CD4-positive, alpha-beta T cell treated with Interleukin-15 for 1 hour (primary cell): ENCODE measurements at places on chromosomes 7 and 10.

DNA sequence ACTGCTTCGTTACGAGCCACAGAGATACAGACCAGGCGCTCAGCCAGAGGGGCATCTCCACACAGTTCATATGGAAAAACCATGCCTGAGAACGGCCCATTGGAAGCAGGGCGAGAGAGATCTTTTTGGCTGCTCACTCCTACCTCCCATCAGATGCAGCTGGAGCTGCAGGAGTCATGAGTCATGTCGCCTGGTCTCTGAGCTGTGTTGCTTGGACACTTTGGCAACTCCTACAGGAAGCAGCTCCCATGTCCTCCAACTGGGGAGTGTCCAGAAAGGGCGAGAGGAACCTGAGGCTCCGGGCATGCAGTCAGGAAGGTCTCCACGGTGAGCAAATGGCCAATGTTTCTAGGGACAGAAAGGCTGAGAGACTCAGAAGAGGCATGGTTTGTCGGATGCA is 24.9 kb downstream of the INSIG1 start:
- DNase-seq = no peak

GRCh38 chr7:94294471-94295131 is 100.1 kb upstream of the COL1A2 start:
- no peak for DNase-seq

GRCh38 chr10:60186315-60187071 is 203.2 kb downstream of the ANK3 start:
- no peak for DNase-seq

DNA sequence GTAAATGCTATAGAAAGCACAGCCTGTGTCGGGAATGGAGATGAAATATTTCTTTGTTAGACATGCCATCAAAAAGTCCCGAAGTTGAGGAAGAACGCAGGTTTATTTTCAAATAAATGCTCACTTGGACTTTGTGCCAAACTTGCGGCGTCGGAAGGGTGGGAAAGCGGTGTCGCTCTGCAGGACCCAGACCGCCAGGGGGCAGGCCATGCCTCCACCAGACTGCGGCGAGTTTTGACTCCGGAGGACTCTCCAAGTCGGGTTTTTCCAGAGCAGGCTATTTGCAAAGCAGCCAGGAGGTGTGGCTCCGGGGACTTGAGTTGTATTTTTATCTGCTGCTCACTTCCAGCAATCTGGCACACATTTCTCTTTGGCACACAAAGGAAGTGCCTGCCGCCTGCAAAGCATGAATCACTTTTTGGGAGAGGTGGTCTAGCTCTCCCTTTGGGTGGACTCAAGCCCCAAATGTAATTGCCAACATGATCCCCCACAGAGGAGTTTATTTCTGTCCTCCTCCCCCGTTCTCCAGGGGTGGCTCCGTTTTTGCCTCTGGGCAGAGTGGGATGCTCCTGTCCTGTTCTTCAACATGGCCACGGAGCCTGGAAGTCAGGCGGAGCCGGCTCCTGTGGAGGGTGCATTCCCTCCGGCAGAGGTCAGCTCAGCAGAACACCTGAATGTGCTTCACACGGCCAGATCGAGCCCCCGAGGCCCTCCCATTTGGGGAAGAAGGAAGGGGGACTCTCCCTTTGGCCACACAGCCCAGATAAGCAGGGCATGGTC is 82.3 kb upstream of the GPR26 start:
- no peak for DNase-seq

DNA sequence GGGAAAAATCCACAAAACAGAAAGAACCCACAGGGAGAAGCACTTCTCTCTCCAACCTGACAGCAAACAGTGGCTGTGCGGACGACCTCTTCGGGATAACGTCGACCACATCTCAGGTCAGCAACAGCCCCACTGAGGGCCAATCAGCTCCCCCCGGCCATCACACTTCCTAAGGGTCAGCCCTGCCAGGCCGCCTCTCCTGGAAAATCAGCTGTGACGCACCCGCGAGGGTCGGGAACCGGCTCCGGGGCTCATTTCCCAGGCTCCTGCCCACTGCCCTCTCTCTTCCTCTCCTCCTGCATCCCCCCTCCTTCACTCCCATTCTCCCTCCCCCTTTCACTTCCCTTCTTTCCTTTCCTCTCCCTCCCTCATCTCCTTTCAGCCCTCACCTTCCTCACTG is 118.3 kb downstream of the DIP2C start:
- DNase-seq = no peak

DNA sequence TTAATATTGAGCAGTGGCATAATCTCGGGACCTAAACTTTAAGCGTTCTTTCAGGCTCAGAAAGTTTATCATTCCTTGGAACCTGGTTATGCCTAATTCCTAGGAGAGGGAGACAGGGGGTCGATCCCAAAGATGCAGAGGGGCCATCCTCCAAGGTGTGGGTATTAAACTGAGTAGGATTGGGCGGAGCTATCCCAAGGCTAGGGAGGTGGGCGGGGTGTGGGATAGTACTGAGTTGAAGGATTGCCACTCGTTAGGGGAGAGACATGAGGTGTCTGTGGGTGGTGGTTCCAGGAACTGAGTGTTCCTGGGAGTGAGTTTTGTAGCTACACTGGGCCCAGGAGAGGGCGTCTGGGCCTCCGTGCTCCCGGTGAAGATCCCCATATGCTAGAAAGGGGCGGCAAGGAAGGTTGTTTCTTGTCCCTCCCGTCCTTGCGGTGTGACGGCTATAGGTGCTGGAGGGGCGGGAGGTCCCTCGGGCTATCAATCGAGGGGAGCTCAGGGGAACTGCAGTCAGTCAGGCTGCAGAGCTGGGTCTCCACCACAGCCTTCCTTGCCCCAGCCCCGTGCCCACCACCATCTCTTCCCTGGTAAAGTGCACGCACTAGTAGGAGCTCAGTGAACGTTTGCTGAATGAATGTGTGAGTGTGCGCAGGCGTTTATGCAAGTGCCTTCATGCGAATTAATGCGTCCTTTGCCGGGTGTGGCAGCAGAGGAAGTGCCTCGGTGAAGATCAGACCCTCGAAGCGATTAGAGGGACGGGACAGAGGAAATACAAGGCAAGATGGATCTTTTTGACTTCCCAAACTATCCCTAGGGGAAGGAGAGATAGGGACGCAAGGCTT is 3.0 kb upstream of the HMX2 start:
- DNase-seq = no peak

DNA sequence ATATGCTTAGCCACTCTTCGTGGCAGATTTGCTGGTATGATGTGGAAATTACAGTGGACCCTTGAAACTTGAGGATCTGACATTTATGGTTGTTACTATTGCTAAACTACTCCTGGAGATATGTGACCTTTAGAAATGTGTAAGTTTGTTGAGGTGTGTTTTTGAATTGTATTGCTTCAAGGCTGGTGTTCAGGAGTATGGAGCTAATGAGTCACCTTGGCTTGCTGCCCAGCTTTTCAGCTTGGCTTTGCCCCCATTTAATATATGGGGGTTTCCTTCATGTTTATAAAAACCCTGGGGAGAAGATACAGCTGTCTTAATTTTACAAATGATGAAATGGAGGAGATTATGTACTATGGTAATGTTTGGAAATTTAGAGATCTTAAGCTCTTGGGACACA is 11.6 kb downstream of the HBP1 start:
- no peak for DNase-seq

DNA sequence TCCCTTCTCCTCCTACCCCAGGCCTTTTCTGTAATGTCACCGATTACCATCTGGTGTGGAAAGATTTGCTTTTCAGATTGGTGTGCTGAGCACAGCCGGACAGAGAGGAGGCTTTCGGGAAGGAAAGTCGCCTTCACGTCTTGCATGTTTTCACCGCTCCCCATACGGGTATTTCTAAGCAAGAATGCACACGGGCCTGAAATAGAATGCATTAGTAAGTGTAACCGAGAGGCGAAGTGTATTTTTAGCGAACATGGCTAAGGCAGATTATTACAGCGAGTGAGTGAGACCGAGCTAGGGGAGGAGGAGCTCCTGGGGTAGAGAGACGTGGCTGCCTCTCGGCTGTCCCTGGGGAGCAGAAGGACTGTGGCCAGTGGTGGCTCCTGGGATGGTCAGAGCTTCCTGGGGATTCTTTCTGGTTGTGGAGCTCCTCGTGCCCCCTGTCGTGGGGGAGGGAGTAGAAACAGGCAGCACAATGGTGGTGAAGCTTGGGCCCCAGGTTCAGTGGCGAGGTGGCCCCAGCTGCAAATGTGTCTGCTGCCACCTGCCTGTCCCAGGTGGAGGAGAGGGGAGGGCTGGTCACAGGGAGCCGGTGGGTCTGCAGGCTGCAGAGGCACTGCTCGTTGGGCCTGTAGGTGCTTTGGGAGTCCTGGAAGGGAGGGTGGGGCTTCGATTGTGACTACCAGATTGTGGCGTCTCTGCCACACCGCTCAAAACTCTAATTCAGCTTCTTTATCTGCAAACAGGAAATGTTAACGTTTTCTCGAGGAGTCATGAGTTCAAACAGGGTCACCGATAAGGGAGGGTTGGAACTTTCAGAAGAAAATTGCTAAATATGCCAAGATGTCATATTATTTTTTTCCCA is 135.8 kb downstream of the CAMK1D start:
- DNase-seq = peak; percentile 30

- peak; percentile 16 for DNase-seq
Observed at GRCh38 chr10:5545778-5546710, 21.3 kb downstream of the CALML3 start.

- DNase-seq = no peak
Observed at GRCh38 chr7:112699725-112700513, 90.3 kb downstream of the TMEM168 start.

- DNase-seq = no peak
Observed at GRCh38 chr10:114303556-114303955, 64.5 kb downstream of the VWA2 start.

GRCh38 chr10:2933071-2933470 is 134.3 kb upstream of the PFKP start:
- no peak for DNase-seq

DNA sequence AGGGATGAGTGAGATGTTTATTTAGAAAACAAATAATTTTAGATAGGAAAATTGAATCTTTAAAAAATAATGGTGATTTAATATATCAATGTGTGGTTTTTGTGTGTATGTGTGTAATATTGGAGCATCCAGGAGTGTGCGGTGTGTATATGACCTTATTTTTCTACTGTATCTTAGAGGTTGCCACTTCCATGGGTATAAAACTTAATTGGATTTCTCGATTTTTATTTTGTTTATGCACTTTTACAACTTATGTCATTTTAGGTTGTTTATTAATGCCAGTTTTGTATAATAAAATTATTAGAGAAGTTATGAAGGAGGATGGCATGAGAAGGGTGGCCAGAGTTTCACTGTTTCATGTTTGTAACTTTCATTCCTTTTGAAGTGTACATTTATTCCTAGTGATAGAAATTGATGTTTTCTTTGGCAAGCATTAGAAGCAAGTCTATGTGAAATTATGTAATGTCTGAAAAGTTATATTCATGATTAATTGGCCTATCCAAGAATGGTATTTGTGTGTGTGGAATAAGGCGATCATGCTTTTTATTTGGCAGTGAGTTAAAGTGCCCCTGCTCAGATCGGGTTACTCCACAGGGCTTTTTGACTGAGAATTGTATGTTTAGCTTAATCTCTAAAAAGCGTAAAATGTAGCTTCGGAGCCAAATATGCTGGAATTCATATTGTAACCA is 110.3 kb downstream of the KAT6B start:
- no peak for DNase-seq

- no peak for DNase-seq
Observed at GRCh38 chr7:151339651-151340382, 1.8 kb upstream of the NUB1 start.

- no peak for DNase-seq
Observed at GRCh38 chr7:44308596-44309270, 16.7 kb downstream of the CAMK2B start.

DNA sequence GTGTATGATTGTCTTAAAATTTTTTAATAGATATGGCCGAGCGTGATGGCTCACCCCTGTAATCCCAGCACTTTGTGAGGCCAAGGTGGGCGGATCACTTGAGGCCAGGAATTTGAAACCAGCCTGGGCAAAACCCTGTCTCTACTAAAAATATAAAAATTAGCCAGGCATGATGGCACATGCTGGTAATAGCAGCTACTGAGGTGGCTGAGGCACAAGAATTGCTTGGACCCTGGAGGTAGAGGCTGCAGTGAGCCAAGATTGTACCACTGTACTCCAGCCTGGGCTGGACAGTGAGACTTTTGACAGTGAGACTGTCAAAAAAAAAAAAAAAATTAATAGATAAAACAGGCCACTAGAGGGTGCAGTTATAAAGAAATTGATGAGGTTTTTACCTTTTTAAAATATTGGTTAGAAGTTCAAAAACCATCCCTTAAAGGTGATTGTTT is 20.5 kb downstream of the NOM1 start:
- no peak for DNase-seq

DNA sequence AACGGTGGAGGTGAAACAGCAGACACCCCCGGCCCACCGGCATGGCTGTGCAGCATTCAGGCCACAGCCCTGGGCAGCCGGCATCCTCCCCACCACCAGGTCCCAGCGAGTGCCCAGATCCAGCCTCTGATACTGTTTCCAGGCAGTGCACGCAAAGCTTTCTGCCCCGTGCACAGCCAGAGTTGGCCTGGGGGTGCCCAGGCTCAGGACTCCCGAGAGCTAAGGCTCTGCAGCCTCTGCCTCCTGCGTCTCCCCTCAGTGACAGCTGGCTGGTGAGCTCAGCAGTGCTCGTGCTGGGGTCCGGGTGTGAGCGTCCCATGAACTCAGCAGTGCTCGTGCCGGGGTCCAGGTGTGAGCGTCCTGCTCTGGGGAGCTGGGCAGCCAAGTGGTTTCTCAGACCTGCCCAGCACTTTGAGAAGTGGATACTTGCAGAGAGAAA is 65.4 kb downstream of the CFAP46 start:
- DNase-seq = no peak

DNA sequence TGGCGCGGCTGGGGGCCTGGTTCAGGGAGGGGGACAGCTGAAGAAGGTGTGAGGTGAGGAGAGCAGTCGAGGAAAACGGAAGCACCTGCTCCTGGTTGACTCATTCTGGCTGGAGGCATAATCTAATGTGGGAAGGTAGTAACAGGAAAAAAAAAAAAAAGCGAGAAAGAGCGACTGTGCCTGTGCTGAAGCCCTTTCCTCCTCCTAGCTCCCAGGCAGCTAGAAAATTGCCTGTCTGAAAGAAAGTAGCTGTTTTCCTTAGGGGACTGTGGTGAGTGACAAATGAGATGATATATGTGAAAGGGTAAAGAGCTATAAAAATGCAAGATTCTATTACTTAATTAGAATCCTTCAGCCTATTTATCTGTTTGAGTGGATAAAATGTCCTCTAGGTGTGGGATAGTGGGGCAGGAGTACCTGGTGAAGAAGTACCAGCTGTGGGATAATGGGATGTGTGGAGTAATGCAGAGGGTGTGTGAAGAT is 4.9 kb upstream of the MEST start:
- no peak for DNase-seq

GRCh38 chr10:88833723-88834122 is 17.9 kb downstream of the ANKRD22 start:
- DNase-seq = no peak

- no peak for DNase-seq
Observed at GRCh38 chr7:84399661-84400060, 205.1 kb upstream of the SEMA3A start.

- DNase-seq = no peak
Observed at GRCh38 chr7:31413766-31414165, 73.2 kb upstream of the NEUROD6 start.

- DNase-seq = no peak
Observed at GRCh38 chr7:2559283-2559950, 638 bp downstream of the IQCE start.
